Activated CD4-positive, alpha-beta T cell treated with anti-CD3 and anti-CD28 coated beads for 24 hours (primary cell): ENCODE measurements at places on chromosomes 6 and 20.

GRCh38 chr20:16063881-16064280 lies 509.4 kb downstream of the KIF16B start:
- no peak for DNase-seq

- no peak for DNase-seq
Observed at GRCh38 chr20:39213476-39214145, 251.5 kb downstream of the DHX35 start.

GRCh38 chr6:33744895-33745546 lies 1.7 kb downstream of the IP6K3 start:
- DNase-seq: no peak

DNA sequence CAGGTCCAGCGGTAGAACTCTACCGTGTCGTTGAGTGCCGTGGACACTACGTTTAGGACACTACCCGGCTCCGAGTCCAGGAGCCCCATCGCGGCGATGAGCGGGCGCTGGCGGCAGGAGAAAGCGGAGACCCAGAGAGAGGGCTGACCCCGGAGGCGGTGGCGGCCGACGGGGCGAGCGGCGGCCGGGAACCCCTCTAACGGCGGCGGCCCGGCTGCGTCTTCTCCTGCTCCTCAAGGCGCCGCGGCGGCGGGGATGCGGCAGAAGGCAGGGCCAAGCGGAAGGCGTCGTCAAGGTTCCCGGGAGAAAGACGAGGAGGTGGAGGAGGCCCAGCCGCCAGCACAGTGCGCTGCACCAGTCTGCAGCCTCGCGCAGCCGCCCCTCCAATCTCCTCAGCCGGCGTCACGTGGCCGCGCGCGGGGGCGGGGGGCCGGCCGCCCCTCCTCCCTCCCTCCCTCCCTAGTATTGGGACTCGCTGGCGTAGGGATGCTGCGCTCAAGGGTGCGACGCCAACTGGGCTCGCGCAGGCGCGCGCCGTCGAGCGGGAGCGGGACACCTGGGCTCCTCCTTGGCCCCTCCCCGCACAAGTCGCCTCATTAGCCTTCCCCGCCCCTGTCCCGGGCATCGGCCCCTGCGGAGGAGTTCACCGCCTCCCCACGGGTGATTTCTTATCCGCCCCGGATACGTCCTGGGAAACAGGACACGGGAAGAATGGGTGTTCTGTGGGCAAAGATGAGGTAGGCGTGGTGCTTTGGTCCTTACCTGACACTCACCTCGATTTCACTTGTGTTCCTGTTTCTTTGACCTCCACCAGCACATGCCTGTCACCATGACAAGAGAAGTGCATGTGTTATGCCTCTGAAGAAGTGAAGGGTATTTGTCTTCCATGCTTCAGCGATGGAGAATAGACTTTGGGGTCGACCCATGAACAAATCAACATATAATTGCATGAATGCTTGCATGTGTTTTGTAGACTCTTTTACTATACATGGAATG lies at the start of gene ELOVL4:
Gene ELOVL4, minus strand, starts transcription at position 363 of the 996 bp plus-strand sequence. Its CDS starts 274 bp downstream, at position 89.
- peak; percentile 34 for DNase-seq

- no peak for DNase-seq
Observed at GRCh38 chr6:96460052-96460700, 61.4 kb upstream of the UFL1 start.

GRCh38 chr20:63295846-63296245 lies 2.9 kb downstream of the COL20A1 start:
- DNase-seq: no peak

DNA sequence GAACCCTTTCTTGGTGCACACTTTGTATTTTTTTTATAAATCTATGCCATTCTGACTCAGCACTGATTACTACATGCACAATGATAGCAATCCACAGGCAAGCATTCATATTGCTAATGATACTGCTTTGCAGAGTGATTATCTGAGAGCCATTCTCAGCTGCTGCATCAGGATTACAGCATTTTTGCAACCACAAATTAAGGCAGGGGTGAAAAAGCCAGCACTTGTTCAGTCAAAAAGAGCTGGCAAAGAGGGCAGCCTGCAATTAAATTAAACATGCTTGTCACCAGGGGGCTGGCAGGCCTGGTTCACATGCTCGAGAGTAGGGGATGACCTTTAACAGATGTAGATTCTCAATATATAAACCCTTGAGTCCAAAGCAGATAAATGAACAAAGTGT lies 40.7 kb upstream of the SLC17A4 start:
- DNase-seq: no peak

DNA sequence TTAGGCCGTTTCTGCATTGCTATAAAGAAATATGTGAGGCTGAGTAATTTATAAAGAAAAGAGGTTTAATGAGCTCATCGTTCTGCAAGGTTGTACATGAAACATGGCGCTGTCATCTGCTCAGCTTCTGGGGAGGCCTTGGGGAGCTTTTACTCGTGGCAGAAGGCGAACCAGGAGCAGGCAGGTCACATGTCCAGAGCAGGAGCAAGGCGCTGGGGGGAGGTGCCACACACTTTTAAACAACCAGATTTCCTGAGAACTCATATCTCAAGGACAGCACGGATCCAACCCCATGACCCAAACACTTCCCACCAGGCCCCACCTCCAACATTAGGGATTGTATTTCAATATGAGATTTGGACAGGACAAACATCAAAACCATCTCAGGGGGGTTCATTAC lies 6.4 kb upstream of the SLC13A3 start:
- DNase-seq: no peak

GRCh38 chr6:13390658-13391057 lies 62.3 kb upstream of the TBC1D7 start:
- no peak for DNase-seq

DNA sequence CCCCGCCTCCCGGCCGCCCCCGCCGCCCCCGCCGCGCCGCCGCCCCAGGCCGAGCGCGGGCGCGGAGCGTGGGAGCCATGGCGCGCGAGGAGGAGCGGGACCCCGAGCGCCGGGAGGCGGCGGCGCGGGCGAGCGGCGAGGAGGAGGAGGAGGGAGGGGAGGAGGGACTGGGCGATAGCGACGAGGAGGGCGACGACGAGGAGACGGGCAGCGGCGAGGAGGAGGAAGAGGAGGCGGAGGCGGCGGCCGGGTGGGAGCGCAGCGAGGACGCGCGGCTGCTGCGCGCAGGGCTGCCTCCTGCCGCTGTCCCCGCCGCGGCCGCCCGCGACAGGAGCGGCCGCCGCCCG lies at the start of gene SLC24A3:
Gene SLC24A3, plus strand, starts transcription at position 174 of the 347 bp plus-strand sequence.
- no peak for DNase-seq

DNA sequence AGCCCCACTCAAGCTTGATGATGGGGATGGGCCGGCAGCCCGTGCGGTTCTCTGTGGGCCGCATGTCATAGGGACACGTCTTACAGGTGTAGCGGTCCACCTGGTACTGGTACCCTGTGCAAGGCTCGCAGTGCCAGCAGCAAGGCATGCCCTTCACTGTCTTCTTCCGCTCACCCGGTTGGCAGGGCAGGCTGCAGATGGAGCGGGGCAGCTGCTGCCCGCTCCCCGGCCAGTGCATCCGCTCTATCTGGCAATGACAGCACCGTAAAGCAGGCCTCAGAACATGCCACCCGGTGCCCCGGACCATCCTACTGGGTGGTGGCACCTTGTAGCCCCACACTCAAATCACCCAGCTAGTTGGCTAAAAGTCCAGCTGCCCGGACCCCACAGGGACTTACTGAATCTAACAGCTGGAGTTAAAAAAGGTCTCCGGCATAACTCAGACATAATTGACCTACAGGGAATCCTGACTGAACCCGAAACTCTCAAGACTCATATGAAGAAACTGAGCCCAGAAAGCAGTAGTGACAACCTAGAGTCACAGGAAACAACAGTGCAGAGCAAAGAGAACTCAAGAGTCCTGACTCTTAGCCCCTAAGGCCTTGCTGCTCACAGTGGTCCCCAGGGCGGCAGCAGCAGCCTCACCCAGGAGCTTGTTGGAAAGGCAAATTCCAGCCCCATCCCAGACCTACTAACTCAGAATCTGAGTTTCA lies 109.4 kb downstream of the GRM4 start:
- no peak for DNase-seq

GRCh38 chr6:90295854-90296340 lies 746 bp downstream of the BACH2 start:
- DNase-seq: peak; percentile 45

DNA sequence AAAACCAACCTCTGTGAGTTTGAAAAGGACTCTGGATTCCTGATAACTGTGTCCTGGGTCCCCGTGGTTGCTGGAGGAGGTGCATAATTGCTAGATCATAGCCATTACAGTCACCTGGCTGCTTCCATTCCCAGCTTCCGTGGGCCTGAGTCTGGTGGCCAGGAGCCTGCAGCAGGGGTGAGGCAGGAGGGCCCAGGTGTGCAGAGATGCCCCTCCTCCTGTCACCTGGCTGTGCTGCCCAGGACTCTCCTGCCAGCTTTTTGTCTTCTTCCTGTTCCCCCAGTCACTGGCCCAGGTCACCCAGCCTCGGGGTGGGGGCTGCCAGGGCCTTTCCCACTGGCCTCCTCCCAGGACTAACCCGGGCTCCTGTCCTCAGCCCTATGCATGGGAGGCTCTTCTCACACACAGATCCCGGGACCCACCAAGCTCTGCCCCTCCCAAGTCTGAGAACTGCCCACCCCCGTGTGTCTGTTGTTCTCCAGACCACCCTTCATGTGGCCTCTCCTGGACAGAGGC lies 30.0 kb downstream of the RAET1L start:
- DNase-seq: no peak

DNA sequence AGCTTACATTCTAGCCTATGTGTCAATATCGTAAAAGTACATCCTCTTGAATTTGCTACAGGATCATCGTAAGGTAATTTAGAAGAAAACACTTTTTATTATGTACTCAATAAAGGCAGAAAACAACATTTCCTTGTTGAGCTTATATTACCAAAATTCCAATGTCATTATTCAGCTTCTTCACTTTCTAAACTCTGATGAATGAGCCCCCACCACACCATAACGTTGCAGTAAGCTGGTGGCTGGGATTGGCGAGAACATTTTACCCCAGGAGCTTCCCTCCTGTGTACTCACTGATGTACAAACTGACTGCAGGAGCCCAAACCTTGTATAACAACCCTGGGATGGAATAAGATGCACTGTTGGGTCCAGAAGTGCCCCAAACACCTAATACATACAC lies 238.1 kb upstream of the MARCKS start:
- no peak for DNase-seq

GRCh38 chr6:24827162-24827561 lies 28.4 kb upstream of the ARMH2 start:
- no peak for DNase-seq

DNA sequence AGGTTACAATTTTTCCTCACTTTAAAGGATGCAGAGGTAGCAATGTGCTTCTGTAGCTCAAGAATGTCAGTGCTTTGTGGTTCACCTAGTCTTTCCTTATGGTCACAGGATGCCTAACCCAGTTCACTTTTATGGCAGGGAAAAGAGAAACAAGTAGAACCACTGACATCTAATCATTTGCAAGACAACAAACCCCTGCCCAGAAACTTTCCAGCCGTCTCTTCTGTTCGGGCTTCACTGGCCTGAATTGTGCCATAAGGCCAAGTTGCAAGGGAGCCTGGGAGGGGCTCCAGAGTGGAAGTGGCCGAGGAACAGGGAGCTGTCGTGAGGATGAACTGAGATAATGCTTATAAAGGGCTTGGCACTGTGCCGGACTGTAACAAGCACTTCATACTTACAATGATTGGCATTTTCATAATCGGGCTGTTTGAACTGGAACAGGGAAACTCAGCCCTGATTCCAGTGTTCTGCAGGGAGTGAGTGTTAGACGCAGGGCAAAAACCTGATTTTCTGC lies 212.6 kb downstream of the BCAS1 start:
- no peak for DNase-seq

DNA sequence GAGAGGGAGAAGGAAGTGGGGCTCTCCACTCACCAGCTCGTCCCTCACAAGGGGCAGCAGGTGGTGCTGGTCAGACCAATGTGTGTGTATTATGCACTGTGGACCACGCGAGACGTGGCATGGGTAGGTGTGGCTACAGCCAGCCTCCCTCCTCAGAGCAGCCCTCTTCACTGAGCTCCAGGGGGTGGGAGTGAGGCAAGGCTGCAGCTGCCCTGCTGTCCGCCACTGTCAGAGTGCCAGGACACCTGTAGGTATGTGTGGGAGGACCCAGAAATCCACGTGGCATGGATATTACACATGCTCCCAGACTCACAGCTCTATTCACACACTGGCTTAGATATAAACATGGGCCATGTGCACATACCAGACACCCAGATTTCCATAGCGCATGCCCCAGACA lies 90.3 kb downstream of the VEGFA start:
- no peak for DNase-seq

DNA sequence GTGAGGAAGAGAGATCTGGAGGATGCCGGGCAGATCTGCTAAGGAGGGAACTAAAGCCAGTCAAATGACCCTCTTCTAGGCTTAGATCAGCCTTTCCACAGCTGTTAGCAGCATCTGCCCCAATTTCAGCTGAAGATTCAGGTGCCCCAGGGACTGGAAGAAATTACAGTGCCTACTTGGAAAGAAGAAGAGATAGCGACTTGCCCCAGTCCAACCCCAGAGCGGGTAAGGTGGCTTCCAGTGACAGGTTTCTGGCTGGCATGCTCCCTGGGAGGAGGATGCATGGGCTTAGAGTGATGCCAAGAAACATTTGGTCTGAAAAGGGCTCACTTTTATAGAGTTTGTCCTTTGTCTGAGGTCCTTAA lies 620 bp downstream of the TJAP1 start:
- no peak for DNase-seq

- DNase-seq: no peak
Observed at GRCh38 chr6:29559524-29560287, at the start of gene UBD. Gene UBD (minus strand): TSS chr6:29559732. CDS start chr6:29559701, 31 bp downstream.

DNA sequence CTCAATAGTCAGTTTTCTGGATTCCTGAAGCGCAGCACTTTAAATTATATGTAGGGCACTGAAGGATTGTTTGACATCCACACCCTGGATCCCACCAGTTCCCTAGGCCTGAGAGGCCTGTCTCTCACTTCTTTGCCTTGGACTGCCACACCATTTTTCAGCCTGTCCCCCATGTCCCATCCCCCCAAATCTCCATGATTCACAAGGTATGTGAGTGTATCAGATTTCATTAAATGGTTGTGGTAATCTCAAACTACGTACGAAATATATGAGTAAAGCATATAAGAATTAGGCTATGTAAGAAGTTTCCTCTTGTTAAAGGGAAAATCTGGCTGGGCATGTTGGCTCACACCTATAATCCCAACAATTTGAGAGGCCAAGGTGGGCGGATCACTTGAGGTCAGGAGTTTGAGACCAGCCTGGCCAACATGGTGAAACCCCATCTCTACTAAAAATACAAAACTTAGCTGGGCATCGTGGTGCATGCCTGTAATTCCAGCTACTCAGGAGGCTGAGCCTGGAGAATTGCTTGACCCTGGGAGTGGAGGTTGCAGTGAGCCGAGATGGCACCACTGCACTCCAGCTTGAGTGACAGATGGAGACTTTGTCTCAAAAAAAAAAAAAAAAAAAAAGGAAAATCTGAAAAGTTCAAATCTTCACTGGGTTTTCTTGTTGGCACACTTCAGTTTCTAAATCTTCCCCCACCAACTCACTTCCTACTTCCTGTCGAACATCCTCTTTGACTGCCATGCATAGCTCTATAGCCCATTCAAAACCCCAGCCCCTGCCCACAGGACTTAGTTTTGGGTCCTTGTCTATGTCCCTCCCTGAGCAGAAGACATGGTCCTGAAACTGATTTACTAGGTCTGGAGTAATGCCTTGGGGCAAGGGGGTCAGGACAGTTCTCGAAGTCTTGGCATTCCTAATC lies 97.3 kb upstream of the SHLD1 start:
- no peak for DNase-seq

GRCh38 chr6:125714441-125715090 lies 34.9 kb upstream of the HEY2 start:
- DNase-seq: no peak
